ENCODE measurements at places on chromosomes 11 and 22. TPM values are rescaled to one million over a fixed set of nuclear protein-coding genes. Genes with fewer than 3 reads are reported as not detected.
A peak's percentile ranks its signal among the peaks of the same experiment; 100 is the strongest.

The CCDC116 gene
- total RNA-seq, result 1.3 TPM

The TBC1D22A gene
- 27.7 TPM for total RNA-seq

The NRIP3 gene
- not detected for total RNA-seq

The ANKK1 gene
- total RNA-seq, result 0.32 TPM

DNA sequence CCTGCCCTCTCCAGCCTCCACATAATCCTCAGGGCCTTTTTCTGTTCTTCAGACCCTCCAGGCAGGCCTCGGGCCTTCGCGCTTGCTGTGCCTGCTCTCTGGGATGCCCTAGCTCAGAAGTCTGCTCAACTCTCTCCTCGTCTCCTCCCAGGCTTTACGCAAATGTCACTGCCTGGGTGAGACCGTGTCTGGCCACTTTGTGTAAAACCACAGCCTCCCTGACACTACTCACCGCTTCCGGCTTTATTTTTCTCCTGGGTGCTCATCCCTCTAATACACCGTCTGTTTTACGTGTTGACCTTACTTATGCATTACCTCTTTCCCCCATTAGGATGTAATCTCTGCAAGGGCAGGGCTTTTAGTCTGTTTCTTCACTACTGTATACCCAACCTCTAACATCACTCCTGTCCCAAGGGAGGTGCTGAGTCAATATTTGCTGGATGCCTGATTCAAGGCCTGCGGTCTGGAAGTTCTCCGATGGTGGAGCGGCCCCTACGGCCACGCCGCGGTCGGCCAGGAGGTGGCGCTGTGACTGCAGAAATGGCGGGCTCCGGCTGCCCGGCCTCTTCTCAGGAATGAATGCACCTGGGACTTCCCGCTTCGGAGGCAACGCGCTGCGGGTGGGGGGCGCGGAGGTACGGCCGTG, 58.2 kb upstream of the THY1 start:
- DNase-seq, result peak; percentile 85
- H3K4me3 ChIP-seq, result peak overlapping the region; percentile 32
- no peaks in the 10 kb centered on the region for H3K36me3 ChIP-seq
- H3K27ac ChIP-seq, result peak overlapping the region; percentile 86
- H3K4me1 ChIP-seq, result peaks cover 30% of the 10 kb centered on the region
- no peaks in the 10 kb centered on the region for H3K27me3 ChIP-seq

GRCh38 chr11:96338910-96339705, 3.9 kb downstream of the MAML2 start:
- no peaks in the 10 kb centered on the region for H3K36me3 ChIP-seq
- no peak overlapping the region for H3K4me3 ChIP-seq
- H3K27ac ChIP-seq, result no peak overlapping the region
- H3K4me1 ChIP-seq, result peaks cover 37% of the 10 kb centered on the region

GRCh38 chr11:103883856-103884255, 152.6 kb upstream of the DDI1 start:
- no peaks in the 10 kb centered on the region for H3K27me3 ChIP-seq
- peak overlapping the region; percentile 21 for H3K4me3 ChIP-seq
- H3K4me1 ChIP-seq, result peaks cover 100% of the 10 kb centered on the region
- peak overlapping the region; percentile 94 for H3K27ac ChIP-seq

DNA sequence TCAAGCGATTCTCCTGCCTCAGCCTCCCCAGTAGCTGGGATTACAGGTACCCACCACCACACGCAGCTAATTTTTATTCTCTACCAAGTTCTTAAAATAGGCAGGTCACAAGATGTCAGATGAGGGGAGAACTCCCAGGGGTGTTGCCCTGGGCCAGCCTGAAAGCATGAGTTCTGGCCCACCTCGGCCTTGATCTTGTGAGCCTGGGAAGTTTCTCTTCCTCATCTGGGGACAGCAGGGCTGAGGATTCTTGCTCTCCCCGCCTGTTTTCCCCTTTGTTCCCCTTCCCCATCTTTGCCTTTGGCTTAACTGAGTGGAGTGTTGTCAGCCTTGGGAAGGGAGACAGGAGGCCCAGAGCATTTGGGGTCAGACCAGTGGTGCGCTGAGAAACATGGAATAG, 3.5 kb downstream of the PDXP start:
- peaks cover 3% of the 10 kb centered on the region for H3K36me3 ChIP-seq
- no peak for DNase-seq
- H3K4me3 ChIP-seq, result no peak overlapping the region
- H3K27ac ChIP-seq, result peak overlapping the region; percentile 70
- peaks cover 42% of the 10 kb centered on the region for H3K4me1 ChIP-seq

DNA sequence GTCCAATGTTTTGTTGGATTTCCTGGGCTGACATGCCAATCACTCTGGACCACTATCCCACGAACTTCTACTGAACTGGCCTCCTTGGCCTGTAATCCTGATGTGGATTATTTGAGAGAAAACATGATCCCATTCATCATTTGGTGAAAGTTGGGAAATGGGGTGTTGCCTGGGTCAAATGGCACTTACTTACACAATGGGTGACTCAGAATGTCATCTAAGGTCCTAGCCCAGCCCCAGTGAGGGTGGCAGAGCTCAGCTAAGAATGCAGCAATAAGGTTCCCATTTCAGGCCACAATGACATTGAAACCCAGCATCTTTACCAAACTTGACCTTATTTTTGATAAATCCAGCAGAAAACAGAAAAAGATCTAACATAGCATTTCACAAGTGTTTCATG, 8.0 kb upstream of the DSCAML1 start:
- no peaks in the 10 kb centered on the region for H3K36me3 ChIP-seq
- no peaks in the 10 kb centered on the region for H3K4me1 ChIP-seq
- no peak overlapping the region for H3K27ac ChIP-seq
- no peaks in the 10 kb centered on the region for H3K27me3 ChIP-seq
- DNase-seq, result no peak

DNA sequence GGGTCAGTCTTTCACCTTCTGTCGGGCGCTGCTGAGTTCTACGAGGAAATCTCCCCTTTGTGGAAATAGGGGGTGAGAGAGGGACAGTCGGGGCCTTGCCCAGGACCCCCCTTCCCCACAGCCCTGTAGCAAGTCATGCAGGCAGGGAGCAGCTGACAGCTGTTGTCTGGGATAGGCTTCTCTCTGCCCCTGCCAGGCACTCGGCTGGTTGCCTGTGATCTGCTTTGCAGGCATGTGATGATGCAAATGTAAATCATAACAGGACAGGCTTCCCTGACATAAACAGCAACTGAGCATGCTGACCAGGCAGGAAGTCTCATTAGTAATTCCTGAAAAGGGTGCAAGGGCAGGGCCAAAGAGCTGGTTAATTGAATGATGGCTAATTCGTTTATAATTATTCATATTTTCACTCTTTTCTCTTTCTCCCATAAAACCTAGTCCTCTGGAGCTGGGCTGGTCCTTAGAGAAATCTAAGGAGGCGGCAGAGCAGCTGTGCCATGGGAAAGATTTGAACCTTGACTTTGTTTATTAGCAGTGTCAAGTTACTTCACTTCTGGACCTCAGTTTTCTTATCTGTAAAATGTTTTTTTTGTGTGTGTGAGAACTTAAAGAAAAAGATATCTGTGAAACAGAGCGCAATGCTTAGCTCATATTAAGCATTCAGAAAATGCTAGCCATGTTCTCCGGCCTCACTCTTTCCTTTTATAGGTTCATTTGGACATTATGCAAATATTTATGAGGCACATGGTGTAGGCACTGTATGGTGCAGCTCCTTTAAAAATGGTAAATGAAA, 129.7 kb downstream of the LDLRAD3 start:
- H3K27ac ChIP-seq, result no peak overlapping the region
- peaks cover 62% of the 10 kb centered on the region for H3K4me1 ChIP-seq
- H3K36me3 ChIP-seq, result no peaks in the 10 kb centered on the region

DNA sequence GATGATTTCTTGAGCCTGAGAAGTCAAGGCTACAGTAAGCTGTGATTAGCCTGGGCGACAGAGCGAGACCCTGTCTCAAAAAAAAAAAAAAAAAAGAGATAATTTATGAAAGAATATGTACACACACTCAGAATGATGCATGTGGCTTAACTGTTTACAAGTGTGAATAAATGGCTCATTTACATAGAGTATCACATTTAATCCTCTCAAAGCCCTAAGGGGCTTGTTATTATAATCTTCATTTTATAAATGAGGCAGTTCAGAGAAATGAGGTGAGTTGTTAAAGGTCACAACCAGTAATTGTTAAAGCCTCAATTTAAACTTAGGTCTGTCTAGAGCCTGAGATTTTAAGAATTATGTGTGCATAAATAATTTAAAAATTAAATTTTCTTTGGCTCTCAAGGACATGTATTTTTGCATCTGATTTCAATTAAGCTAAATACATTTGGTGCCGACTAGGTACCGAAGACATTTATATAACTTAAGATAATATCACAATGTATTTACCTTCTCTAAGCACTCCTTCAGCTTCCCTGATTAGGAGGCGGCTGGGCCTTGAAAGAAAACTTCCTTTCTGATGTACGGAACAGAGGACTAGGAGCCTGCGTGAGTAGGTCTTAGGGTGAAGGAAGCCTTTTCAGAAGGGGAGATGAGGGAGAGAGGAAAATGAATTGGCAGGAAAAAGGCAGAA, 28.5 kb upstream of the DDX6 start:
- H3K4me1 ChIP-seq, result peaks cover 52% of the 10 kb centered on the region
- no peak overlapping the region for H3K4me3 ChIP-seq
- H3K36me3 ChIP-seq, result no peaks in the 10 kb centered on the region
- no peaks in the 10 kb centered on the region for H3K27me3 ChIP-seq

DNA sequence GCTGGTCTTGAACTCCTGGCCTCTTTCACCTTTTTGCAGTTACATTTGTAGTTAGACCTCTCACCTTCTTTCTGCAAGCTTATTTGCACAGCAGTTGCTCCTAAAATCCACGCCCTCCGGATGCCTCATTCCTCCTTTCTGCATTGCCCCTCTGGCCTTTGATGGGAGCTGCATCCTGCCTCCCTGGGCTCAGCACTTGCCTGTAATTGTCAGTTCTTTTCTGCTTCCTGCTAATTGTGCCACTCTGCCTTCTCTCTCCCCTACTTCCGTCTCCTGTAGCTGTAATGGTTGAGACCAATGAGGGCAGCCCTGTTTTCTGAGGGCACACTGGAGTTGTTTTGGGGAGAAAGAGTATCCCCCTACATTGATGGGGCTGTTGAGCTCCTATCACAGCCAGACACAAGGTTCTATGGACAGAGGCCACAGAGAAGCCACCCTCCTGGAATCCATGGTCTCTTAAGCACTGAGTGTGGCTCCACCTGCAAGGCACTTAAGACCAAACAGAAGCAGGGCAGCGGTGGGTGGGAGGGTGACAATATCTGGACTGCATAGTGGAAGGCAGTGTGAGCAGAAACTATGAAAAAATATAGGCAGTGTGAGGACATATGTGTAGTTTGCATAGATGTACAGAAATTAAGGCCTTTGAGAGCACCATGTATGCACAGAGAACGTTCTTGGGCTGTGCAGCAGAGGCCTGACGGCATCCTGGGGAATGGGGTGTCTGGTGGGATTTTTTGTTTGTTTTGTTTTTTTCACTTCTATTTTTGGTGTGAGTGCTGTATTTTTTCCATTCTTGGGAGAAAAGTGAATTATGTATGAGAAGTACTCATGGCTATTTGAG, 30.5 kb downstream of the YDJC start:
- H3K36me3 ChIP-seq, result peaks cover 15% of the 10 kb centered on the region
- H3K4me3 ChIP-seq, result no peak overlapping the region
- DNase-seq, result no peak
- H3K4me1 ChIP-seq, result peaks cover 16% of the 10 kb centered on the region
- H3K27me3 ChIP-seq, result no peaks in the 10 kb centered on the region

GRCh38 chr11:124581817-124582216, 12.0 kb downstream of the OR8A1 start:
- no peak for DNase-seq
- no peaks in the 10 kb centered on the region for H3K27me3 ChIP-seq
- H3K36me3 ChIP-seq, result no peaks in the 10 kb centered on the region
- no peak overlapping the region for H3K4me3 ChIP-seq
- H3K4me1 ChIP-seq, result no peaks in the 10 kb centered on the region

DNA sequence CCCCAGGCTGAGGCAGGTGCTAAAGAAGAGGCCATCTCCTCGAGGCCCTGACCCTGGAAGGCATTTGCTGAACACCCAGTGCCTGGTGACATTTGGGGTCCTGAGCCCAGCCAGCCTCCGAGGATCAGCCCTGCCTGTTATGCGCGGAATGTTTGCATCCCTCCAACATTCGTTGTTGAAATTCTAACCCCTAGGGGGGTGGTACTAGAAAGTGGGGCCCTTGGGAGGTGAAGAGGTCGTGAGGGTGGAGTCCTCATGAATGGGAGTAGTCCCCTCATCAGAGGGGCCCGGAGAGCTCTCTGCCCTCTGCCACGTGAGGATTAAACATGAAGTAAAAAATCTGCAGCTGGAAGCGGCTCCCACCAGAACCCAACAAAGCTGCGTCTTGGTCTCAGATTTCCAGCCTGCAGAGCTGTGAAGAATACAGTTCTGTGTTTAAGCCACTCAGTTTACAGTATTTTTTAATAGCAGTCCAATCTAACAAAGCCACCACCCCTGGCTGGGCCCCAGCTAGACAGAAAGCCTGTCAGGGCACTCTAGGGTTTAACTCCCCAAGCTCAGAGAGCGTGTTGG, 35.3 kb upstream of the SEPTIN5 start:
- H3K4me1 ChIP-seq, result no peaks in the 10 kb centered on the region
- no peaks in the 10 kb centered on the region for H3K27me3 ChIP-seq
- no peak for DNase-seq
- H3K27ac ChIP-seq, result no peak overlapping the region

DNA sequence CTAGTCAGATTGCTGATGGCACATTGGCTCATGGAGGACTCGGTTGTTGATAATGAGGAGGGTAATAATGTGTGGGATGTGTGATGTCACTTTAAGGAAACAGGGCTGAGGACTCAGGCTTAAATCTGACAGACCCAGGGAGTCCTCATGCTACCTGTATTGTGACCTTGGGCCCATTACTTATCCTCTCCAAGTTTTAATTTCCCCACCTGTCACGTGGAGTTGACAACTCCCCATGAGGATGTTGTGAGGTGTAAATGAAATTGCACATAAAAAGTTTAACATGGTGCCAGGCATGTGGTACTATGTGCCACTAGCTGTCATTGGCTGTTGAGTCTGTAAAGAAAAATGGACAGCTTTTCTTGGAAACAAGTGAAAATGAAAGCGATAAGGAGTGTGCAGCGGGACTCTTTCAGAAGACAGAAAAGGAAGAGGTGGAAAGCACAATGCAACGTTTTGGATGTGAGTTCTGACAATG, 15.3 kb downstream of the IL10RA start:
- H3K27ac ChIP-seq, result no peak overlapping the region
- no peaks in the 10 kb centered on the region for H3K27me3 ChIP-seq

- no peak for DNase-seq
- H3K4me1 ChIP-seq, result no peaks in the 10 kb centered on the region
- no peaks in the 10 kb centered on the region for H3K27me3 ChIP-seq
- H3K36me3 ChIP-seq, result no peaks in the 10 kb centered on the region
- no peak overlapping the region for H3K27ac ChIP-seq
Observed at GRCh38 chr11:130519128-130519932, 70.9 kb downstream of the ADAMTS15 start.

Data from Karpas-422 (cell line).